ENCODE measurements at places on chromosomes 6 and 20.

GRCh38 chr6:35267446-35267845 lies 7.9 kb downstream of the ZNF76 start:
- no peak for DNase-seq

GRCh38 chr20:54368570-54368969 lies 106.8 kb upstream of the DOK5 start:
- DNase-seq: no peak

DNA sequence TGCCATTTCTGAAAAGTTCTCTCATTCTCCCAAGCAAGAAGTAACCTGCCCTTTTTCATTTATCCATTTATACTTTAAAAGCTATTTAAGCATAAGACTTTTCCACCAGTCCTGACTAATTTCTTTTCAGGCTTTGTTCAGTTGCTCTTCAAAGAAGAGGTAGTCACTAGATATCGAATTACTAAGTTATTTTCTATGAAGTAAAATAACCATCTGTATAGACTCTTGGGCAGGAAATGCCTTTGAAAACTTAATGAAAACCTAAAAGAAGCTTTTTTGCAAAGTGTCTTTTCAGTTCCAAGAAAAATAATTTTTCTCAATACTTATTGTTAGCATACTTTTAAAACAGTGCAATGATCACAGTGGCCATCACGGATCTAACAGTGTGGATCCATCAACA lies 31.3 kb upstream of the LAMP5 start:
- no peak for DNase-seq

DNA sequence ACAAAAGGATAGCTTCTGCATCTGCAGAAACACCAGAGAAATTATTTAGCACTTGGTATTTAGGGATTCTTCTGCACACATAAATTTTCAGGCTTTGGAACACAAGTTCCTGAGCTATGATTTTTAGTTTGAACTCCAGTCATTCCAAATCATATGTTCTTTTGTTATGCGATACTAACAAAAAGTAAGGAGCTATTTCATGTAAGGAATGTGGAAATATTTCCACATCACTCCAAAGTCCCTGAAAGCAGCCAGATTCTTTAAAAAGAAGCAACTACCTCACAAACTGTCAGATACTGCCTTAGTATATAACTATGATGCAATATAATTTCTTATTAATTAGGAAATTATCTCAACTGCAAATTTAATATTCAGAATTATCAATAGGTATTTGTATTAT lies 106.9 kb downstream of the RNGTT start:
- DNase-seq: no peak

DNA sequence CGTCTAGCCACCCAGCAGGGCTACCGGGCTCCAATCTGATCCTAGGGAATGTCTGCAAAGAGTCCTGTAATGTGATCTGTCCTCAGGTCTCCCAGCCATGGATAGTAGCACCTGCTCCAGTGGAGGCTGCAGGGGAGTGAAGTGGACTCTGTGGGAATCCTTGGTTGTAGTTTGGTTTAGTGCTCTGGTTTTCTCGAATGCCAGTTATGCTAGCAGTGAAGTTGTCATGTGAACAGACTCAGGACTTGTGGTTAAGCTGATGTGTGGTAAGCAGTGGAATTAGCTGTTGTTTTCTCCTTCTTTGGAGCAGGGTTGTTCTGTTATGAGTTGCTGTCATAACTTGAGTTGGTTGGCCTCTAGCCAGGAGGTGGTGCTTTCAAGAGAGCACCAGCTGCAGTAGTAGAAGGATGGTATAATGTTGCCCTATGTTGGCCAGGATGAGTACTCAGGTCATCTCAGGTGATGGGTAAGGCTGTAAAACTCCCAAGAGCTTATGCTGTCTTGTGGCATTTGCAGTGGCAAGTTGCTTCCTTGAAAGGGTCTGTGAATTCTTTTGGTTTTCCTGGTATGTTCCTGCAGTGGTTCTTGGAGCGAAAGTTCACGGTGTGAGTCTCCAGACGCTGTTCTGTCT lies 390.2 kb downstream of the UTRN start:
- DNase-seq: peak; percentile 79

DNA sequence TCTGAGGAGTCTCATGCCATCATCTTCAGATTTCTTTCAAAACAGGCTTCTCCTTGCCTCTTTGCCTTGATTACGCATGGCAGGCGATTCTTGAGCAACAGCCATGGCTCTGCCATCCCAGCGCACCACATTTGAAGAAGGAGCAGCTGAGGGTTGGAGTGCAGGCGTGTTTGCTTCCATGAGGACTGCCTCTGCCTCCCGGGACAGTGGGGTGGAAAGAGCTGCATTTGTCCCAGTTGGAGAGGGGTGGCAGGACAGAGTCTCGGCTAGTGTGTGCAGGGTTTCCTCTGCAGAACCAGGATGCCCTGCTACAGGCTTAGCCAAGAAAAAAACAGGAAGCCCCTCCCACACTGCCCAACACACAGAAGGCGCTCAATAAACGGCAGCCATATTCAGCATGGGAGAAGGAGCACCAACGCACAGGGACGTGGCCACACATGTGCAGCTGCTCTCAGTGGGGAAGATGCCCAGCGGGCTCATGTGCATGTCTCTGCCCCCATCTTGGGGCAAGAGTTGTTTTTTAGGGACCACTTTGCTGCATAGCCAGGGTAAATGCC lies 36.6 kb downstream of the IRF4 start:
- no peak for DNase-seq

DNA sequence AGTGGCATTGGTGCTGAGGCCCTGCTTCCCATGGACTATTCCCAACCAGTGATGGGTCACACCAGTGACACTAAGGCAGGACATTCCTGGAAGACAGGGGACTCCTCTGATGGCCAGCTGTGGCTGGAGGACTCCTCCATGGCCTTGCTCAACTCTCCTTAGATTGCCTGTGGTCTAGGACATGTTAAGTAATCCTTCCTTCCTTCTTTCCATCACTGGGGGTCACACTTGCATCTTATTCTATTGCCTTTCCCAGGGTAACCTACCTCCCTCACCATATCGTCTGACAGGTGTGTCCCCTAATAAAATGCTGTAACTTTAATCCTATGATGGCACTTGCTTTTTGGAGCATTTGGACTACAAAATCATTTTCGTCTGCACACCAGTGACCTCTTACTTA lies 24.5 kb upstream of the HLA-A start:
- DNase-seq: peak; percentile 15

- no peak for DNase-seq
Observed at GRCh38 chr6:110482774-110483400, 6.5 kb upstream of the SLC22A16 start.

- peak; percentile 41 for DNase-seq
Observed at GRCh38 chr20:24781418-24781980, 167.6 kb upstream of the CST7 start.

GRCh38 chr6:2749969-2750600 lies 637 bp downstream of the MYLK4 start:
- DNase-seq: peak; percentile 94

GRCh38 chr6:2242311-2242710 lies 3.1 kb downstream of the GMDS start:
- no peak for DNase-seq

DNA sequence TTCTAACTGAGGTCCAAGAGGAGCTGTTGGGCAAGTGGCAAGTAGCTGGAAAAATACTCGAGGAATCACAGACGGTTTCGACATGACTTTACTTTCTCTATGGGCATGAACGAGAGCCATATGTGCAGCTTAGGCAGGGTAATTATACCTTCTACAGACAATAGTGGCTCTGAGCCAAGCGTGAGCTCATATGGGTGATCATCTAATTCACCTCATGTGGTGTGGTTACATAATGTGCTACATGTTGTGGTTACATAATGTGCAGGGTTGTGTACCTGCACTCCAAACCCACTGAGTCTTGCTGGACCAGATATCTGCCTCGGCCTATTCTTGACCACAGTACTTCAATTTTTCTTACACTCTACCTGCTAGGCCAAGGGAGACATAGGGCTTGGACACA lies 771.7 kb upstream of the EYS start:
- DNase-seq: no peak

Measured in hematopoietic multipotent progenitor cell treated with erythropoietin and hydrocortisone succinate and interleukin-3 and kit ligand, for 4 days (in vitro differentiated cells).